ENCODE measurements at places on chromosomes 2 and 18. TPM values are rescaled to one million over a fixed set of nuclear protein-coding genes. Genes with fewer than 3 reads are reported as not detected.

DNA sequence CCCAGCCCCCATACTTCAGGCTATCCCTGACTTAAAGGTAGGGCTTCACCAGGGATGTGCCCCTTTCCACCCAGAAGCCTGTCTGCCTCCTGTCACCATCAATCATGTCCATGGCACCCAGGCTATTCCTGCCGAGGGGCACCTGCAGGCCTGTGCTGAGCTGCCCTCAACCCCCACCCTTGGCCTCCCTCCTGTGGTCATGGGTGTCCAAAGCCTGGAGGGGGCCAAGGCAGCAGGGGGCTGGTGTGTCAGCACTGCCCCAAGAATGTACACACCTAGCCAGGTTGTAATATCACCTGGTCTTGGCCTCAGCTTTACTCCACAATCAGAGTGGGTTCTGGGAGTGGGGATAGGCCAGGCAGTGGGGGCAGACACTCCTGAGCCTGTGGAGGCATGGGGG, 69.3 kb downstream of the SUCLG1 start:
- no peak for ATAC-seq

RSAD2 gene
- 0.87 TPM for total RNA-seq

DNA sequence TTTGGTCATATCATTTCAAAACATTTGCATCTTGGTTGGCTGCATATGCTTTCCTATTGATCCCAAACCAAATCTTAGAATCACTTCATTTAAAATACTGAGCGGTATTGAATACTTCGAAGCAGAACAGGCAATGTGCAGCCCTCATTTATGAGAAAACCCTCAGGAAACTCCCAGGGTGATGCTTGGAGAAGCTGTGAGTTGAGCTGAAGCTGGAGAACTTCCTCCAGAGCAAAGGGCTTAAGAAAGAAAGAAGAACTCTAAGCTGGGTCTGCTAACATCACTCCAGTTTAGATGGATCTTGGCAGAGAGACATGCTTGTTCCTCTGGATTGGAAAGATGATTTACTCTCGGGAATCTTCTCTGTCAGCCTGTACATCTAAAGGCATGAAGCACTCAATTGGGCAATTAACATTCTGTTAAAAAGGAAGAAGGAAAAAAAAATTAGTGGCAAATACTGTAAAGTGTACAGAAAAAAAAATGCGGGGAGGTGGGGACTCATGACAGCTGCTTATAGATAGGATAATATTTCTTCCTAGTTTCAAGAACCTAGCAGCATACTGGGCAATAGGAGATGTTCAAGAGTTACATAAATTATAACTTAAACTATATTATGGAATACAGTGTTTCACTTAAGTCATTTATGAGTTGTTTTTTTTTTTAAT, 49.5 kb downstream of the ATIC start:
- ATAC-seq, result no peak

- no peak for ATAC-seq
Measured at GRCh38 chr2:20758997-20759396, 63.9 kb downstream of the LDAH start.

RTP5 gene
- total RNA-seq, result 0.32 TPM

- ATAC-seq, result no peak
Measured at GRCh38 chr2:193537531-193537930, 1342.8 kb upstream of the TMEFF2 start.

GRCh38 chr18:62982600-62983251, 267.4 kb downstream of the PHLPP1 start:
- ATAC-seq, result peak; percentile 73

- ATAC-seq, result no peak
Measured at GRCh38 chr18:13649397-13650390, 76.7 kb downstream of the FAM210A start.

DNA sequence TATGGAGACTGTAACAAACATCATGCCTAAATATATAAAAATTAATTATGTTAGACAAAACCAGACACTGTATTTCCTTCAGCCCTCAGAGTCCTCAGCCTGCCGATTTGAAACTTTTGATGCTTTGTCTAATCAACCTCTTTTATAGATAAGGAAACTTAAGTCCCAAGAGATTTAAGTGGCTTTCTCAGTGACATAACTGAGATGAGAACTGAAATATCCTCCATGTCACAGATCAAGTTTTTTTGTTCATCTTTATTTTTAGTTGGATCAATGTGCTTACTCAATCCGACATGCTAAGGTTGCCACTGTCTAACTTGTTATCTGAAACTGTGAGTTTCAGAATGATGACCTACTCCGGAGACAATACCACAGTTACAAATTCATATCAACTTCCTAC, 72.3 kb downstream of the BARD1 start:
- ATAC-seq, result no peak

- no peak for ATAC-seq
Measured at GRCh38 chr2:229153951-229154350, 117.1 kb downstream of the PID1 start.

TDRD15 gene
- not detected for total RNA-seq

DNA sequence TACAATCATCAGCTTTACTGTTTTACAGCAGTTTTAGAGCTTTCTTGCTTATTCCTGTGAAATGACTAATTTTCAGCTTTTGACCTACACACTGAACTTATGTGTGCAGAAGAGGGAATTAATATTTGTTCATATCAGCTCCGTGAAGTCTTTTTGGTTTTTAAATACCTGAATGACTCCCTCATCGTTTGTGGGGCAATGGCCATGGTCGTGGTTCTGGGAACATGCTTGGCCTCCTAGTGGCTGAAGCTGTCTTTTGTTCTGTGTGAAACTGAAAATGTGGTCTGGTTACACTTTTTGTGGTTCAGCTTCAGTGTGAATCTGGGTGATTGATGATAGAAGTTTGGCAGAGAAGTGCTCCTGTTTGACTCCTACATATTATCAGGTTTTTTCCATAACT, 408.1 kb downstream of the THSD7B start:
- no peak for ATAC-seq

DNA sequence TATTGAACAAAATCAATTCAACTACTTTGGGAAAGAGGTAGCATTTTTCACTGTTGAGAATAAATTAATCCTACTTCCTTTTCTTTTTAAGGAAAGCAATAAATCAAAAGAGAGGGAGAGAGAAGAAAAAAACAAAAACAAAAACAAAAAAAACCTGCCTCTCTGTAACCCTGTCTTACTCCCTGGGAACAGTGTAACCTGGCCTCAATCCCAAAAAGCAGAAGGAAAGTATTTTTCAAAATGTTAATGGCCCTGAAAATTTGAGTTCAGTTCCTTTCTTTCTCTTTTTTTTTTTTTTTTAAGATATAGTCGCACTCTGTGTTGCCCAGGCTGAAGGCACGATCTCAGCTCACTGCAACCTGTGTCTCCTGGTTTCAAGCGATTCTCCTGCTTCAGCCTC, 35.9 kb downstream of the RHOB start:
- ATAC-seq, result no peak

ANKRD53 gene
- total RNA-seq, result 0.63 TPM

- ATAC-seq, result no peak
Measured at GRCh38 chr2:11234309-11234708, 79.0 kb downstream of the SLC66A3 start.

CD8B gene
- not detected for total RNA-seq

NT5DC4 gene
- total RNA-seq, result 0.09 TPM

GRCh38 chr2:47013383-47013782, 97.8 kb upstream of the MCFD2 start:
- no peak for ATAC-seq

GKN2 gene
- total RNA-seq, result not detected

- no peak for ATAC-seq
Measured at GRCh38 chr18:60090170-60090569, 190.4 kb downstream of the PMAIP1 start.

- peak; percentile 81 for ATAC-seq
Measured at GRCh38 chr2:110858135-110858725, 125.9 kb downstream of the ACOXL start.

DNA sequence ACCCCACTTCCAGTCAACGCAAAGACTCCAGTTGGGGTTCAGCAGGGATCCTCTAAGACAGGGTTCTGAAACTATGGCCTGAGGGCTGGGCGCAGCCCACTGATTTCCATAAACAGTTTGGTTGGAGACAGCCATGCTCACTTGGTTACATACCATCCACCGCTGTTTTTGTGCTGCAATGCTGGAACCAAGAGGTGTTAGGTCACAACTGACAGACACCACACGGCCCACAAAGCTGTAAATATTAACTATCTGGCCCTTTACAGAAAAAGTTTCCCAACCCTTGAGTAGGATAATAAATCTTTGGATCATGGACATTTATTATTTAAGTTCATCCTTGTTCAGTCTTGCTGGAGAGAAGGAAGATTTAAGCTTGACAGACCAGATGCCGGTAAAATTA, 8.4 kb upstream of the CD226 start:
- no peak for ATAC-seq

SLC38A11 gene
- not detected for total RNA-seq

- ATAC-seq, result no peak
Measured at GRCh38 chr2:213121690-213122089, 29.7 kb downstream of the IKZF2 start.

GRCh38 chr2:150141226-150142001, 346.1 kb downstream of the RND3 start:
- peak; percentile 81 for ATAC-seq

DNA sequence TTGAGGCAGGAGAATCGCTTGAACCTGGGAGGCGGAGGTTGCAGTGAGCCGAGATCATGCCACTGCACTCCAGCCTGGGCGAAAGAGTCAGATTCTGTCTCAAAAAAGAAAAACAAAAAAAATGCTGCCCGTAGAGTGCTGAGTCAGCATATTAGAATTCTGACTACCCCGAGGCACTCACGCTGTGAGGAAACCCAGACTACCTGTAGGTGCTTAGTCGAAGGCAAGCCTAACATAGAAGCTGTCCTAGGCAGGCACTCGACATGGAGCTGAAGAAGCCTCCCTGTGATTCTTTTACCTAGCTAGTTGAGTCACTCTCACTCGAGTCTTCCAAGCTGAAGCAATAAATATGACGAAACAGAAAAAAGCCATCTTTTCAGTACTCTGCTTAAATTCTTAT, 1323.2 kb upstream of the DDX18 start:
- no peak for ATAC-seq

DNA sequence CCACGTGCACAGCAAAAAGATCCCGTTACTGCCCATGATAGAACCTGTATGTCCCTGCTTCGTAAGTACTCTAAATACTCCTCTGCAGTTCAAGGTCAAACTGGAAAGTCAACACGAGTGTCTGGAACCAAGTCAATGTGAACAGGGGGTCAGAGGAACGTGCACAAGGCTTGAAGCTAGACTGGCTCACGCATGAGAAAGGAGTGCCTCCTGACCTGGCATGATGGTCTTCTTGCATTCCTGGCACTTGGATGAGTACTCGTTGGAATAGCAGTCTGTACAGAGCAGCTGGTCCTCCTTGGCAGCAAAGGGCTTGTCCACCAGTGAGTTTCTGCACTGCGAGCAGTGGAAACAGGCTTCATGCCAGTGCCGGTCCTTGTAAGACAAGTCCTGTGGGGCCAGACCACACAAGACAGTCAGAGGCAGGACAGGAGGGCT, 25.5 kb downstream of the FHL2 start:
- ATAC-seq, result no peak

- no peak for ATAC-seq
Measured at GRCh38 chr2:96839875-96840850, 3.7 kb downstream of the ANKRD23 start.

GRCh38 chr2:153476816-153477635, 1.5 kb downstream of the RPRM start:
- peak; percentile 5 for ATAC-seq

All from motor neuron (in vitro differentiated cells).